ENCODE measurements at places on chromosomes 4 and X.
A peak's percentile ranks its signal among the peaks of the same experiment; 100 is the strongest.

GRCh38 chrX:123085311-123085940 lies 98.7 kb upstream of the GRIA3 start:
- DNase-seq: no peak

GRCh38 chr4:61517144-61517543 lies 317.0 kb downstream of the ADGRL3 start:
- DNase-seq: no peak

GRCh38 chr4:142840516-142841123 lies 5.5 kb downstream of the INPP4B start:
- peak; percentile 11 for DNase-seq

DNA sequence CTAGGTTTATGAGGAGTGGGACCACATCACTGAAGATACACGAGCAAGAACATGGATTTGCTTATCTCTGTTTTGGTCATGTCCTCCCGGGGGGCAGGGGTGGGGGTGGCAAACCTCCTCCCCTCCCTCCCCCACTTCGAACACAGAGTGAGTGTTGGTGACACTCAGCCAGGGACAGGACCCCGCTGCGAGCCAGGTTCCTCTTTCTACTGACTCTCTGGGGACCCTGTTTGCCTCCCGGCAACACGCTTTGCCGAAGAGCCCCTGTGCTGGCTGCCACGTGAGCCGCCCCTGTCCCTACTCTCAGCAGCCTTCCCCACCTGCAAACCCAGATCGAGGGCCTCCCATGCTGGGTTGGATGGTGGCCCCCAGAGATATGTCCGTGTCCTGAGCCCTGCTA lies 34.7 kb downstream of the P2RY8 start:
- DNase-seq: no peak

Data from globus pallidus (tissue), 1 donor.